ENCODE measurements at places on chromosomes 11 and 22. TPM values are rescaled to one million over a fixed set of nuclear protein-coding genes. Genes with fewer than 3 reads are reported as not detected.

The C11orf16 gene
- not detected for total RNA-seq

The PATE4 gene
- not detected for total RNA-seq

The DBX1 gene
- not detected for total RNA-seq

The EFEMP2 gene
- 0.98 TPM for total RNA-seq

The CHRM1 gene
- 0.07 TPM for total RNA-seq

The OR56A5 gene
- total RNA-seq: not detected

The EIF3L gene
- total RNA-seq: 257 TPM

The ASPHD2 gene
- 1.2 TPM for total RNA-seq

The TMEM225 gene
- not detected for total RNA-seq

The CTSW gene
- 0.07 TPM for total RNA-seq

The TRIM49B gene
- not detected for total RNA-seq

The HEPHL1 gene
- not detected for total RNA-seq

The ARFGAP3 gene
- total RNA-seq: 23.2 TPM

The CDC45 gene
- total RNA-seq: 23.6 TPM

The BDNF gene
- 9.3 TPM for total RNA-seq

The MS4A12 gene
- not detected for total RNA-seq

The ZP1 gene
- 0.10 TPM for total RNA-seq

The SCGB1D2 gene
- not detected for total RNA-seq

The ATL3 gene
- 37.6 TPM for total RNA-seq

The SPA17 gene
- total RNA-seq: 17.5 TPM

The CRYAB gene
- total RNA-seq: 27.1 TPM

The OR51E2 gene
- not detected for total RNA-seq

The KCNE3 gene
- not detected for total RNA-seq

The TYR gene
- total RNA-seq: not detected

The CASP12 gene
- not detected for total RNA-seq

The ABTB2 gene
- 43.0 TPM for total RNA-seq

The GRM5 gene
- total RNA-seq: not detected

The FOSL1 gene
- 107 TPM for total RNA-seq

The MISFA gene
- total RNA-seq: 1.6 TPM

The MIEF1 gene
- total RNA-seq: 23.8 TPM

The SMCO4 gene
- total RNA-seq: 20.4 TPM

The SOX10 gene
- total RNA-seq: not detected

The BCO2 gene
- total RNA-seq: 0.96 TPM

The C11orf52 gene
- 0.24 TPM for total RNA-seq

The OR2AT4 gene
- total RNA-seq: not detected
